Stimulated activated CD8-positive, alpha-beta memory T cell treated with anti-CD3 and anti-CD28 coated beads, Interleukin-7, amount 100 ng/mL, for 1 hour (primary cell): ENCODE measurements at places on chromosomes 13 and 19.

- no peak for DNase-seq
Measured at GRCh38 chr13:27310946-27311345, 40.3 kb downstream of the RASL11A start.

DNA sequence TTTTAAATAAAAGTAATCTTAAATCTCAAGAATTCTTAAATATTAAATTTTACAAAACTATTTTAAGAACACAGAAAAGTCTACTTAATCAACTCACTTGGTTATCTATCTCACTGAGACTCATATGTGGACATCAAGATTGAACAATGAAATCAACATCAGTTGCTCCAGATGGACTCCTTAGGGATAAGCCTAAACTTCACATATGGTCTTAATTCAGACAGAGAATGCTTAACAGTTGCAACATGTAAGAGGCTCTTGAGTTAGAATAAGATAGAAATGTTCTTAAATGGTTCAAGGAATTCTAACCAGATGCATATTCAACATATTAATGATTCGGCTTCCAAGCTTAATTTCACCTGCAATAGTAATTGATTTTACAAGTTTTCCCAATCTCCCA is 1730.9 kb downstream of the PCDH9 start:
- no peak for DNase-seq

DNA sequence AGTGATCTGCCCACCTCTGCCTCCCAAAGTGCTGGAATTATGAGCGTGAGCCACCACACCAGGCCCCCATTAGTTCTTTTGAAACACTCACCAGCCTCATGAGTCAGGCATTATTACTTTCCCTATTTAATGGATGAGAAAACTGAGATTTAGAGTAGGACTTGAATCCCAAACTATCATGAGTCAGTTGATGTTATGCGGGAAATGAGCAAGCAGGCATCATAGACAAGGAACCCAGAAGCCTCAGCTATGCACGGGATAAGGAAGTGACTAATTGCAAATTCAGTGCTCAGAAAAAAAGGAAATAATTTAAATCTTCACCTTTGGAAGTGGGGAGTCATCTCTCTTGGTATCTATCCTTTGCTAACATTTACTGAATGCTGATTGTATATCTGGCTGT is 217.5 kb downstream of the ABCC4 start:
- DNase-seq, result no peak

- DNase-seq, result no peak
Measured at GRCh38 chr13:80972857-80973478, 632.0 kb upstream of the SPRY2 start.

DNA sequence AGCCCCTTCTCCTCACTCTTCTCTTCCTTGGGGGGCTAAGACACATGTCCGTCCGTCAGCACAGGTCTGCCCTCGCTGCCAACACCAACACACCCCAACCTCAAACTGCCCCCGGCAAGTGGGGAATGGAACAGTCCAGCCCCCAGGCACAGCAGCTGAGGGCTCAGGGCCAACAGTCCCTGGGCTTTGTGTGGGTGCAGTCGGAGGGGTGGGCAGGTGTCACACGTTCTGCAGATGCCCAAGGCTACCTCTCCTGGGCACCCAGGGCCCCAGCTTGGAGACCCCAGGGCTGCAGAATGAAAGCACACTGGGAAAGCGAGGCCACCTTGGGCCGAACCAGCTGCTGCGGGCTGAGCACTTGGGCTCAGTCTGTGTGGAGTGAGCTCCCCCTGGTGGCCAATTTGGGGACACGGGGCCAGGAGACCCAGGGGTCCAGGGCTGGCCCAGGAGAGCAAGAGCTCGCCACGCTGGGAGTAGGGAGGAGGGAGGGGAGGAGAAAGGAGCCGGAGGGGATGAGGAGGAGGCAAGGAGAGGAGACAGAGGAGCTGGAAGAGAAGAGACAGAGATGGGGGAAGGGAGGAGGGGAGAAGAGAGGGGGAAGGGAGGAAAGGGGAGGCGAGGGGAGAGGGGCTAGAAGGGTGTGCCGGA is 14.0 kb upstream of the ATP8B3 start:
- peak; percentile 70 for DNase-seq

GRCh38 chr13:91346850-91347201 is 661 bp upstream of the MIR17HG start:
- no peak for DNase-seq

DNA sequence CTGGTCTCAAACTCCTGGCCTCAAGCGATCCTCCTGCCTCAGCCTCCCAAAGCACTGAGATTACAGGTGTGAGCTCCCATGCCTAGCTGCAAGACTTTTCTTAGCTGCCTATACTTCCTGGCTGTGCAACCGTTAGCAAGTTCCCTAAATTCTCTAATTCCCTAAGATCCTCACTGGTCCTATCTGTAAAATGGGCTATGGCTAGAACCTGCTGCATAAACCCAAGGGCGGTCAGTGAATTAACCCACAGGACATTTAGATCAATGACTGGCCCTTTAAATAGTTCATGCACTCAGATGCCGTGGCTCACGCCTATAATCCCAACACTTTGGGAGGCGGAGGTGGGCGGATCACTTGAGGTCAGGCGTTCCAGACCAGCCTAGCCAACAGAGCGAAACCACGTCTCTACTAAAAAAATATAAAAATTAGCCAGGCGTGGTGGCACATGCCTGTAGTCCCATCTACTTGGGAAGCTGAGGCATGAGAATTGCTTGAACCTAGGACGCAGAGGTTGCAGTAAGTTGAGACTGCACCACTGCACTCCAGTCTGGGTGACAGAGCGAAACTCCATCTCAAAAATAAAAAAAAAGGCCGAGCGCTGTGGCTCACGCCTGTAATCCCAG is 4.1 kb upstream of the C19orf53 start:
- DNase-seq, result no peak

DNA sequence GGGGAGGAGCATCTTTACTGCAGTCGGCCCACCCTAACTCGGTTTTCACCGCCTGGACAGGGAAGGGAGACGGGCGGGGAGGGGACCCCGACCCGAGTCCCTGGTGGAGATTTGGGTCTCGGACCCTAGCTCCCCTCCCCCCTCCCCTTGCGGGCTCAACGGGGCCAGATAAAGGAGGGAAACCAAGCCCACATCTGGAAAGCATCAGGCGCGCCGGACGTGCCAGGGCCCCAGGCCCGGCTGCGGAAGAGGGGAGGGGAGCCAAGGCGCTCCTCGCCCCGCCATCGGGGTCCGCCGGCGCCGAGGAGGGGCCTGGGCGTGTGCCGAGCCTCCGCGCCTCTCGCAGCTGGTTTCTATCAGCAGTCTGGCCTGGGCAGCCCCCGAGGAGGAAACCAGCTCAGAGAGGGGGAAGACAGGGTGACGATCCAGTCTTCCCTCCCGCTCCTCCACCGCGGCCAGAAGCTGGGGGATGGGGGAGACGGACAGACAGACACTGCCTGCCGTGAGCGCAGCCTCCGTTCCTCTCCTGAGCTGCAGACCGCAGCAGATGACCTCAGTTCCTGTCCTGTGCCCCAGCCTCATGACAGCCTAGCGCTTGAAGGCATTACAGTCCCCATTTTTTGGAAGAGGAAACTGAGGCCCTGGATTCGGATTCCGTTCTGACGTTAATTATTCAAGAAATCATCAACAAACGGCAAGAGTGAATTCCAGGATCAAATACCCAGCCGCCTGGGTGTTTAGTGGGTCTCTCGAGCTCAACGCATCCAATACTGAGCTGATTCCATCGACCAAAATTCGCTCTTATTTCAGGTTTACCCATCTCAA is 3.6 kb upstream of the GNG8 start:
- DNase-seq, result no peak

GRCh38 chr13:89097994-89098393 is 1426.8 kb downstream of the SLITRK5 start:
- DNase-seq, result no peak

GRCh38 chr13:48258002-48258401 is 25.0 kb downstream of the ITM2B start:
- no peak for DNase-seq

GRCh38 chr13:112067116-112067741 is at the start of gene SOX1:
TSS of gene SOX1 (plus strand) at chr13:112067149. CDS start at chr13:112067659, 510 bp downstream.
- DNase-seq, result no peak

DNA sequence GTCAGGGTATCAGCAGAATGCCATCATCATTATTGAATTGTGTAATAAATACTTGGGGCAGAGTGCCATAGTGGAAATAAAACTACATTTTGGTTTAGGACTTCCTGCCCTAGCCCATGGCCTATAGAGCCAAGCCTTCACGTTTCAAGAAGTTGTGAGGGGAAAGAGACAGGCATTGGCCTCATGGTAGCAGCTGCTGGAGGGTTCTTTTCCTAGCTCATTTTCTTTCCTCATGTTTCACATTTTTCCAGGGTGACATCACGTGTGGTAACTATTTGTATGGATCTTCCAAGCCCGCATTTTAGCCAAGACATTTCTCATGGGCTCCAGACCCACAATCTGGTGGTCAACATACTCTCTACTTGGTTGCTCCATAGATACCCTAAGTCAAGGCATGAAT is 80.4 kb downstream of the LRCH1 start:
- no peak for DNase-seq

DNA sequence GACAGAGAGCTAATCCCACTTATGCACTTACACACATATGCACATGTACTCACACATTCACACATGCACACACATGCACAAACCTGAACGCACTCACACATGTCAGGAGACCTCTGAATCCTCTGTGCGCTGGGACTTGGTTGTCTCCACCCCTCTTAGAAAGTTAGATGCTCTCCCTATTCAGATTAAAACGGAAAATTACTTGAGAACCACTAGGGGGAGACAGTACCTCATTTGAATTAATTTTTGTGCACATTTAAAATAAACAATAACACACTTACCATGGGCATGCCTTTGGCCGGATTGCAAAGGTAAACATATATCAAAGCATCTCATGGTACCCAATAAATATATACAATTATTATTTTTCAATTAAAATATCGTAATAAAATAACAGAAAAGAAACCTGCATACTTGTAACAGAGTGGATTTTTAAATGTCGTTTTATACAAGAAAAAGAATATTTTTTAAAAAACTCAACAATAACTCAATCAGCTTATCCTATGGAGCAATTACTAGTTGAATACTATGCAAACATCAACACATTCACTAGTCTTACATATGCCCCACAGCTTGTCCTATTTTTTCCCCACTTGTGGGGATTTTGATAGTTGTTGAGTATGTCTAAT is 9.5 kb upstream of the LILRB4 start:
- no peak for DNase-seq

GRCh38 chr19:34391813-34392212 is 12.4 kb upstream of the PDCD2L start:
- DNase-seq, result no peak

- DNase-seq, result no peak
Measured at GRCh38 chr19:2271234-2272103, 10.5 kb downstream of the PEAK3 start.

- DNase-seq, result no peak
Measured at GRCh38 chr19:41175801-41176777, 16.9 kb upstream of the CYP2S1 start.

GRCh38 chr19:39415111-39416046 is 2.9 kb downstream of the PLEKHG2 start:
- no peak for DNase-seq

GRCh38 chr19:584240-585001 is 5.3 kb upstream of the HCN2 start:
- no peak for DNase-seq

- no peak for DNase-seq
Measured at GRCh38 chr13:59475911-59476310, 687.8 kb downstream of the DIAPH3 start.

- DNase-seq, result no peak
Measured at GRCh38 chr19:15557223-15557622, 48.9 kb downstream of the CYP4F22 start.

GRCh38 chr19:6216996-6217751 is 62.6 kb downstream of the MLLT1 start:
- DNase-seq, result no peak
